Esophagus squamous epithelium (tissue), 5 donors: ENCODE measurements at places on chromosomes 12 and 14.

DNA sequence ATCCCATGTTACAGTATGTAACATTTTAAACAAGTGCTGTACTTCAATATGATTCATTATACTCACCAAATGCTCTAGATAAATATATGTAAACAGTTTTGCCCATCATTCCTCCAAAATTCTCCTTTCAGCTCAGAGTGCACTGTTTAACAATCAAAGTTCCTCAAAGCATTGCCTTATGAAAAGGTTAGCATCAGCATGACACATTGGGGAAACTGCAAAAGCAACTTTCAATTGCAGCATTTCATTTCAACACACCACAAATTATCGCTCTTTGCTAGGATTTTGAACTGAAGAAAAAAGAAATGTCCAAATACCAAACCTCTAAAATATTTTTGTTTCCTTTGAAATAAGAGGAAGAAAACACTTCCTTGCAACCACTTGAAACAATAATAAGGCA lies 413.2 kb downstream of the FLRT2 start:
- no peak for DNase-seq

GRCh38 chr12:65307169-65307501 lies 28.7 kb downstream of the MSRB3 start:
- no peak for DNase-seq

DNA sequence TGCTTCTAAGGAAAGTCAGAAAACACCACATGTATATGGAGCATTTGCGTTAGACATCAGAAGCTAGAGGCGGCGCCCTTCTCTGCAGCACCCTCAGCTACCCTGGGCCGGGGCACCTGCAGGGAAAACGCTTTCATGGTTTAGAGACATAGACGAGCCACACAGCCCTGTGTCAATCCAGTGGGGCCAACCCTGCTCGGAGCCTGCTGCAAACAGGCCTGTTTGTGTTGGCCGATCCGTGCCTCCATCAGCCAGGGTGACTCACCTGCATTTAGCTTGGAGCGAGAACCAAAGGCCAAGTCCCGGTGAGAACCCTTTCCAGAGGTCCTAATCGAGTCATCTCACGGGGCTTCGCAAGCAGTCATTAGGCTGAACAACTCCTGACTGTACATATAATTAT lies 19.5 kb upstream of the FZD10 start:
- DNase-seq, result no peak

GRCh38 chr12:69616025-69616424 lies 5.3 kb upstream of the LRRC10 start:
- DNase-seq, result no peak

GRCh38 chr14:53601409-53601808 lies 355.2 kb downstream of the BMP4 start:
- no peak for DNase-seq

DNA sequence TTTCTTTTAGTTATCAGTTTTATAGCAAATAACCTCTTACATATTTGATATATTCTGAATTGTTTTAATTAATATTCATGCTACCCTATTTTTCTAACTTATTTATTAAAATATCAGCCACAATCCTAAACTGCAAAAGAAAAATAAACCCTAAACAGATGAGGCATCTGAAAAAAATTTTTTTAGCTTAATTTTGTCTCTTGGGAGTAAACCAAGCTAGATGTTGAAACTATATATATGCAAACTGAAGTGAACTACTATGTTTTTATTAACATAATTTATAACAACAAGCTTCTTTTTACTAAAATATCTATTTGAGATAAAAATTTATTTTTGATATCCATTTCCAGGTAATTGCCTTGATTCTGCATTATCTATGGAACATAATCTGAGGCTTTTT lies 87.6 kb downstream of the PTPRQ start:
- no peak for DNase-seq

GRCh38 chr14:50362764-50363713 lies 33.6 kb downstream of the CDKL1 start:
- DNase-seq, result no peak

DNA sequence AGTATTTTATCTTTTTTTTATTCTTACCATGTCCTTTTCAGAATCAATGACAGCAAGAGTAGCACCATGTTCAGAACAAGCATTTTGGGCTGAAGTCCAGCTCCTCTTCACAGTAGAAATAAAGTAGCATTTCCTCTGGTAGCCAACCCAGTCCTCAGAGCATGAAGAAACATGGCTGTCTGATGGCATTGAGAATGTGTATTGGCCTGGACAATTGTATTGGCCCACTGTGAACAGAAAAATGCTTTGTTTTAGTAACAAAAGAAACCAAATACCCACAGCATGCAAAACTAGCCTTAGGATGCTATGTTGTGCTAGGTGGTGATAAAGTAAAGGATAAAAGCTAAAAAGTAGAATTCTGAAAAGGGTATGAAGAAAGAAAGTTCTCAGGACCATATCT lies 5.7 kb downstream of the CD69 start:
- no peak for DNase-seq

- no peak for DNase-seq
These were observed 64.9 kb upstream of the KCNA5 start for GRCh38 chr12:4978737-4979136.

- no peak for DNase-seq
These were observed 17.6 kb downstream of the CPNE8 start for GRCh38 chr12:38887770-38888169.

DNA sequence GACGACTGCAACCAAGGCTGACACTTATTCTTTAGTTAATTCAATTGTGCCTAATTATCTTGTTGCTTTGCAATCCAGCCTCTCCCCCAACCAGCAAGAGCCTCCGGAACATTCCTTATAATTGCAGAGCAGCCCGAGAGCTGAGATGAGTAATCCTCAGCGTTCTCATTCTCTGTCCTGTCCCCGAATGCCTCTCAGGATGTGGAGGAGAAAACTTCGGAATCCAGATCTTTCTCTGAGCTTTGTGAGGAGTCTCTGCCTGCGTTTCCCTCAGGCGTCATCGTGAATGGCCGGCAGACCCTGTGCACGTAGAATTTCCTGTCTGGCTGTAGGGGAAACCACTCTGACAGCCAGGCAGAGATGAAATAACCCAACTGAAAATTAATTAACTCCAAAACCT lies 160.5 kb upstream of the DIO3 start:
- DNase-seq, result no peak

- no peak for DNase-seq
These were observed 30.3 kb upstream of the ADIPOR2 start for GRCh38 chr12:1660304-1661187.

DNA sequence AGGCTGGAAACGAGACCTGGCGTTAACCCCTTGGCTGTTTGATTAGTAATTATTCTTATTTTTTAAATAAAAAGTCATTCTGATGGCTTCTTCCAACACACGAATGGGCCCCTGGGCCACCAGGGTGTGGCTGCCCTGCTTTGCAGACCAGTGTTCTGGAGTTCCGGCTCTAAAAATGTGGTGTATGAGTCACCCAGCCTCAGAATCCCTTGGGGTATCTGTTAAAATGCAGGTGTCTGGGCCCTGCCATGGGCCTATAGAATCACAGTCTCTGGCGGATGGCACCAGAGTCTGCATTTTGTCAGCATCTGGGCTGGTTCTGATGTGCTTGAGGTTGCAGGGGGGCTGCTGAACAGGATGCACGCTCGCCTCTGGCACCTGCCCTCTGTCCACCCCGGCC lies 2.5 kb upstream of the PSMC1 start:
- no peak for DNase-seq

DNA sequence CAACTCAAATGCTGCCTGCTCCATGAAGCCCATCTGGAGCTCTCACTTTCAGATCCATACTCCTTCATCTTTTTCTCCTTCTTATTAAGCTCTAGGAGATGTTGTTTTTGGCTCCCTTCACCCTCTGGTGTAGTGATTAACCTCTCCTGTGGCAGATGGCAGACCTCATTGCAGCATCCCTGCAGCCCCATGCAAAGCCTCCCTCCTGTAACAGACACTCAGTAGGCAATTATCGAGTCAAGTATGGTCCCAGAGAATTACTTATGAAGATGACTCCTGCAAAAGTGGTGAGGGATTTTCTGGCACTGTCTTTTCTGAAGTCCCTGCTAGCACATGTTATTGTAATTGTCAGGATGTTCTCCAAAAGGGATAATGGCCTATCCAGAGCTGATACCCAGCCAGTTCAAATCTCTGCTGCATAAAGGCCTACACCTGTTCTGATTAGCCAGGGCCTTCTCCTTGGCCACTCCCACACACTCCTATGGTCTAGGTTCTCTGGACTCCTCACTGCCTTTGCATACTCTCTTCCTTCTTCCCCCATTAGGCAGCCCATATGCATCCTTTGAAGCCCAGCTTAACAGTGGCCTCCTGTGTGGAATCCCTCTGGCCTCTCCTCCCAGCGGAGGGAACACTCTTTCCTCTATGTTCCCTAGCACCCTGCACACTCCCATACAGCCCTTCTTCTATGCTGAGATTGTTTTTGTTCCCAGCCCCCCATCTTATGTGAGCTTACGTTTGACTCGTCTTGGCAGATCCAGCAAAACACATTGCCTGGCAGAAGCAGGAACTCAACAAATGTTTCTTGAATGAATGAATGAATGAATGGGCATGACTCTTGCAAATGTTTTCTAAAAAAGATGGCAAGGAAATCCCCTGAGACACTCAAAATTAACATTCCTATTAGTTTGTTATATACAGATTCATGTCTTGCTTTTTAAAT lies 43.9 kb upstream of the MDM1 start:
- DNase-seq, result no peak

GRCh38 chr14:56413721-56414120 lies 165.9 kb upstream of the TMEM260 start:
- DNase-seq, result no peak

DNA sequence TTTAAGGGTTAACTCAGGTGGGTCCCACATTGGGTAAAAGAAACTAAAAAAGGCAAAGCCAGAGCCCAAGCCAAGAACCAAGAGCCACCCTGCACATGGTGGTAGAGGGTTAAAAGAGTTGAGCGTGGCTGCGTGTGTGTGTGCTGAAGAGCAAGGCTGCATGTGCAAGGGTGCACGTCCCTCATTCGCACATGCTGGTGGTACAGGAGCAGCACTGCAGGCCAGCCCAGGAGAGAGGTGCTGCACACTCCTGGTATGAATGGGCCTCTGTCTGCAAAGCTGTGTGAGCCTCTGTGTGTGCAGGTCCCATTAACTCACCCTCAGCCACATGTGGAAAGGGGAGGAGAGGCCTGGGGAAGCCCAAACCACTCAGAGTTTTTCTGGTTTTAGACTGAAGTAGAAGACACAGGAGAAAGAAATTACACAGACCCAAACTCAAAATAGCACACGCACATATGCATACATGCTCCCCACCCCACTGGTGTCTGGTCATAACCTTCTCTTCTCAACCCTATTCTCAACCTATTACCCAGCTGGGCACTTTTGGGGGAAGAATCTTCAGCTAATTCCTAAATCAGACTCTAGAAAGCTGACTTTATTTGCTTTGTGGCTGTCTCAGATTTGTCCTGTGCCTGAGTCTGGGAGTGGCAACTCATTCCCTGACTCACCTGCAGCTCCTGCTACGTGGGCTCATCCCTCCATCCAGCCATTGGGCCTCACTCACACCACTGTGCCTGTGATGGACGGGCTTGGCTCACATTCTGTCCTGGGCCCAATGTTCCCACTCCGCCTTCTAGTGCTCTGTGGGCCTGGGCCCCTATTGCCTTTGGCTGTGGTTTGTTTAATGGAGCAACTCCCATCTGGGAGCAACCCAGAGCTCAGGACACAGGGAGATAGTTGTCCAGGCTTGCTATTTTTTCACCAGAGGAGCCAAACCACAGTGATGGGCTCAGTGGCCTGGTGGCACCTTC lies 30.8 kb upstream of the COL2A1 start:
- no peak for DNase-seq

GRCh38 chr12:101181776-101182175 lies 28.3 kb downstream of the SLC5A8 start:
- DNase-seq, result no peak

- DNase-seq, result no peak
These were observed 43.3 kb upstream of the ISM2 start for GRCh38 chr14:77541905-77542304.

DNA sequence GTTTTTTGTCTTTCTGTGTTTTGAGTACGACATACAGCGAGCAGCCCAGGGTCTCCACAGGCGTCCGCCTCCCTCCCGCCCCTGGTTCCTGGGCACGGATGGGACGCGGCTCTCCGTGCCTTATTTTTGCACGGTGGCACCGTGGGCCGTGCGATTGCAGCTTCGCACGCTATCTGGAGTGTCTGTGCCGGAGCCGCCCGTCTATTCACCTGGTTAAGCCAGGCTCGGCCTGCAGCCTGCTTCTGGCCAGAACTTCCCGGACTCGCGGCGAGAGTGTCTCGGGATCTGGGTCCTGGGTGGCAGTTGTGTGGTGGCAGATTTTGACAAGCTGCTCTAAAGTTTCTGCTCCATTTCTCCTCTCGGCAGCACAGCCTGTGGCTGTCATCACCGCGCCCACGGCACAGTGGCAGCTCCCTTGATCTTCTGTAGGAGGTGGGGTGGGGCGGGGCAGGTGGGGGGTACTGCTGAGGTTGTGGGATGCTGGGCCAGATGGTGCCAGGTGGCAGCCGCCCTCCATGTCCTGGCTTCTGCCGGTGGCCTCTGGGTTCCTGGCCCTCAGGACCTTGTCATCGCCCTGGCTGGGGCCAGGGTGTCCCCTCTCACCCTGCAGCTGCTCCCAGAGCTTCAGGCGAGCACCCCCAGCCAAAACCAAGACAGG lies 2.9 kb downstream of the MMP17 start:
- no peak for DNase-seq

- no peak for DNase-seq
These were observed 62.2 kb downstream of the CLMN start for GRCh38 chr14:95257521-95257920.

DNA sequence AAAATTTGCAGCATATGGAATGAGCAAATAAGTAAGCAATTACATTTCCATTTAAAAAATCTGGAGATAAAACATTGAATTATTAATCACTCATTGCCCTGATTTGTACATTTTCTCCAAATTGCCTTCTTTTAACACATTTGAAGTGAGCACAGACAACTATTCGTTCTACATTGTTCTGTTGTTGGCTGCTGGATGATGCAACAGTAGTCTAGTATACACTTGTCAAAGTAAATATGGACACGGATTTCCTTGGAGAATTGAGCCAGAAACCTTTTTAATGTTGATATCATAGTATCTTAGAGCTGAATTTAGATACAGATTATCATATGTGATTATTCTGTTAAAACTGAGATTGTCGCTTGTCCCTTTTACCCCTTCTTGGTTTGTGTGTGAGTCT lies 188.2 kb downstream of the FUT8 start:
- no peak for DNase-seq
